ENCODE measurements at places on chromosomes 7 and 10.

DNA sequence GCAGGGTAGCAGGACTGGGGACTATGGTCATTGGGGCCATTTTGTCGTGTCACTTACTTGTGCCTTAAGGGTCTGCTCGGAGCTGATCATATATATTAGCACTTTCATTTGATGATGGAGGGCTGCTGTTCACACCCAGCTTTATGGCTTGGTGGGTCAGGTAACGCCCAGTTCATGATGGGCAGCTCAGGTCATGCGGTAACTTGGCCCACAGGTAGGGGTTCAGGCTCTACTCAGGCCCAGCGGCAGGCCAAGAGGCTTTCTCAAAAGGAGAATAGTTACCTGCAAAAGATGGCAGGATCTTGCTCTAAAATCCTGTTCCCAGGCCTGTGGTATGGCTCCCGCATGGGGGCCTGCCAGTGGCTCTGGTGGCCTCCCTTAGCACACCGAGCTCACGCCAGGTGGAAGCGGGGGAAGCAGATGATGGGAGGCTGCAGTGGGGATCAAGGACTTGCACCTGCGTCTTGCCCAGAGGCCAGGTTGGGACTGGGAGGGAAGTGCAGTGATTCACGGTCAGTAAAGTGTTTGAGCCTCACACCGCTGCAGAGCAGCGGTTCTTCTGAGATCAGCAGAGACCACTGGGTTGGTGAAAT, 109.5 kb downstream of the ADCY1 start:
- no peak for DNase-seq

GRCh38 chr7:128022631-128023532, 8.4 kb downstream of the LRRC4 start:
- DNase-seq: peak; percentile 55

- DNase-seq: no peak
Measured at GRCh38 chr10:102904346-102904745, 13.7 kb upstream of the CNNM2 start.

DNA sequence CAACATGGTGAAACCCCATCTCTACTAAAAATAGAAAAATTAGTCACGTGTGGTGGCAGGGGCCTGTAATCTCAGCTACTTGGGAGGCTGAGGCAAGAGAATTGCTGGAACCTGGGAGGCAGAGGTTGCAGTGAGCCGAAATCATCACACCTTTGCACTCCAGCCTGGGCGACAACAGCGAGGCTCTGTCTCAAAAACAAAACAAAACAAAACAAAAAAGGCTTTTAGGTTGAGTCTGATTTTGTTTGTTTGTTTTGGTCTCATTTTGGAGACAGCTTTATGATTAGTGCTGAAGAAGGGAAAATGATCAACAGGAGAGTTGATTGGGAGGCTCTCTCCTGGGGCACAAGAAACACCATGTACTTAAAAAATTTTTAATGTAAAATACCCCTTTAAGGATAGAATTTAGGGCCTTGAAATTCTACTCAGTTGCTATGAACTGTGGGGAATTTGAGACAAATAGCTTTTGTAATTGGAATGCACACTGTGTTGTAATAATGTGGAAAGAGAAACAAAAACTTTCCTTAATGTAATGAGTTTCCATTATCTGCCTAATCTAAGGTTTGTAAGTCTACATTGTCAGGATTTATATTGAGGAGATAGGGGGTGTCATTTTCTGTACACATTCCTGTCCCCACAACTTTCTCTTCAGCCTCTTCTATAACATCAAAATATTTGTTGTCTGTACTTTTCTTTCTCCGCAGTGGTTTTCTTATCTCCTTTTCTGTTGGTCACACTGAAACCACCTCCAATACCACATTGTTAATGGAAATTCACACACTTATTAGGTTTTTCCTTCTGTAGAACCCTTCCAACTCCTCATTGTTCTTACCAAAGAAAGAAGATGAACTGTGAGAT, 41.3 kb downstream of the ARID5B start:
- DNase-seq: no peak

DNA sequence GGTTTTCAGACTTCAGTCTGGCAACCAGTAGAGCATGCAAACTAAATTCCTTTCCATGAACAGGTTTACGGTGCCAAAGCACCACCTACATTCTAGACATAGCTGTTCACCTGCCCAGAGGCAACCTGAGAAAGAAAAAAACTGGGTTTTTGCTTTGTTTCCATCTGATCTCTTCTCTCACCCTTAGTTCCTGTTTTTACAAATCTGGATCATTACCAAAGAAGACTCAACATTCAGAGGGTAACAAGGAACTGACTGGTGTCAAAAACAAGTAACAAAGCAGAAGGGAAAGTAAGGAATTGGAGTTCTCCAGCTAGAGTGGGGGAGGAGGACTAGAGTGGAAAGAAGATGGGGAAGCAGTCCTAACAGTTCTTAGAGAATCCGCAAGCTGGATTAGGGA, 36.4 kb downstream of the CPVL start:
- DNase-seq: no peak

DNA sequence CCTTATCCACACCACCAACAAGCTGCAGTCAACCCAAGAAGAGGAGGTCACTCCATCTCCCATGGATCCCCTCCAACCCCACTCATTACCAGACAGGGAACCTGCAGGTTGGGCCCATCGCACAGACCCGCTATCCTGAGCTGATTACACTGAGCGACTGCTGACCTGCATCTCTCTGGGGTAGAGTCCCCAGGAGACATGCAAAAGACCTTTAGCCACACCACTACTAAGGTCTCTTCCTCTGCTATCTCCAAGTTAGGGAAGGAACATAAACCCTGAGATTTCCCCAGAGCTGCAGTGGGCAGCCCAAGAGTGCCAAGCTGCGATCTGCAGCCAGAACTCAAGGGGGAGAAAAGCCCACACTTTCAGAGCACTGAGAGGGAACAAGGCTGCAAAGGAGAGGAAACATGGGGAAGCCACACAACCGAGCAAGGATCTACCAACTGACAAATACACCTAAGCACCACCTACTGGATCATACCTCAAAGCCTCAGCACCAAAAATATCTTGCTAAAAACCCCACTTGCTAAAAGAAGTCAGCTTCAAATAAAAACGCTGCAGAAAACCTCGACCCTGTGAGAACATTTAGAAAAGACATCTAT, 298.2 kb downstream of the SORCS1 start:
- no peak for DNase-seq

Data from SK-N-SH (cell line).